Activated CD4-positive, alpha-beta T cell treated with anti-CD3 and anti-CD28 coated beads, Interleukin-2, amount 50 U/mL, for 1 hour (primary cell): ENCODE measurements at places on chromosomes 3 and 15.

GRCh38 chr15:73914145-73914544 lies 12.1 kb upstream of the LOXL1 start:
- no peak for DNase-seq

DNA sequence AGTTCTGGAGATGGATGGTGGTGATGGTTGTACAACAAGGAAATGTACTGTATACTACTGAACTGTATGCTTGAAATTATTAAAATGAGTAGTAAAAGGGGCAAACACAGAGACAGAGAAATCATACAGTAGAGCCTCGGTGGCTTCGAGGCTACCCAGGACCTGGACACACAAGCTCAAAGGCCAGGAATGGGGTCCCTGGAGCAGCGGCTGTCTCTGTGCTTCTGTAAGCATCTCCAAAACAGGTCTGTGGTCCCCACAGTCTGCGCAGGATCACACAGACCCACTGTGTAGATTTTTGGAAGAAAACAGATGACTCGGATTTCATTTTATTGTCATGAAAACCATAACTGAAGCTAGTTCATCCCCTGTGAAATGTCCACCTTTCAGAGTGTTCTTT lies 39.7 kb downstream of the PGPEP1L start:
- DNase-seq: no peak

GRCh38 chr3:62874711-62875557 lies at the start of gene CADPS:
CADPS (minus strand) TSS chr3:62875416; CDS start chr3:62875029, 387 bp downstream.
- DNase-seq: no peak

GRCh38 chr15:80275961-80276360 lies 23.9 kb upstream of the CTXND1 start:
- no peak for DNase-seq

GRCh38 chr3:11600501-11601282 lies 43.0 kb downstream of the VGLL4 start:
- no peak for DNase-seq
